Fibroblast of skin of abdomen (primary cell): ENCODE measurements at places on chromosomes 7 and 10.

DNA sequence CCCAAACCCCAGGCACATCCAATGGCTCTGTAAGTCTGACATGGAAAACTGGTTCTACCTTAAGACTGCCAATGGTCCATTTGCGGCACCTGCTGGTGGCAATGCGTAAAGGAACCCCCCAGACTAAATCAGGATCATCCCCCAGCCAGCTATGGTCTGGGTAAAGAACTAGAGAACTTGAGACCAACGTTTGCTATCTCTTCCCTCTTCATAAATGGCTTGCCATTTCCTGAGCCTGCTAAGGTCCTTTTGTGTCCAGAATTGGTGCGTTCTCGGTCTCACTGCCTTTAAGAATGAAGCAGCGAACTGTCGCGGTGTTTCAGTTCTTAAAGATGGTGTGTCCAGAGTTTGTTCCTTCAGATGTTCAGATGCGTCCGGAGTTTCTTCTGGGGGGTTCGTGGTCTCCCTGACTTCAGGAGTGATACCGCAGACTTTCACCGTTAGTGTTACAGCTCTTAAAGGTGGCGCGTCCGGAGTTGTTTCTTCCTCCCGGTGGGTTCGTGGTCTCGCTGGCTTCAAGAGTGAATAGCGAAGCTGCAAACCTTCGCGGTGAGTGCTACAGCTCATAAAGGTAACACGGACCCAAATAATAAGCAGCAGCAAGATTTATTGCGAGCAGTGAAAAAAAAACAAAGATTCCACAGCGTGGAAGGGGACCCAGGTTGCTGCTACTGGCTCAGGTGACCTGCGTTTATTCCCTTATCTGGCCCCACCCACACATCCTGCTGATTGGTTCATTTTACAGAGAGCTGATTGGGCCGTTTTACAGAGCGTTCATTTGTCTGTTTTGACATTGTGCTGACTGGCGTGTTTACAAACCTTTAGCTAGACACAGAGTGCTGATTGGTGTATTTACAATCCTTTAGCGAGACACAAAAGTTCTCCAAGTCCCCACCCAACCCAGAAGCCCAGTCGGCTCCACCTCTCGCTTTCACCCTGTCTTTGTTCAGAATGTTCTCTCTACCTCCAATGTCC, 95.4 kb downstream of the ELMO1 start:
- no peak for DNase-seq

- DNase-seq, result peak; percentile 27
Observed at GRCh38 chr7:136957391-136957790, 88.9 kb downstream of the CHRM2 start.

DNA sequence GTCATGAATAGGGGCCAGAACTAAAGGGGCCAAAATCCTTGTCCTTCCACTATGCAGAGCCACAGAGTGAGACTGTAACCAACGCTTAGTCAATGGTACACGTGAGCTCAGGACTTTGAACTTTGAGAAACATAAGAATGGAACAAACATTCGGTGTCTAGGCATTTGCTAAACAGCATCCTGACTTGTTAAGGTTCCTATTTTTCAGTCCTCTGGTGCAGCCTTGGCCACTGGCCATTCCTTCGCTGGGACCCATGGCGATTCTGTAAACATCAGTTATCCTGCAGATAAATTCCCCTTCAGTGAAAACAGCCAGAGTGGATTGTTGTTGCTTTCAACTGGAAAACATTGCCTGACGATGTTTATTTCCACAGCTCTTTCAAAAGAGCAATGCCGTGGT, 266.8 kb downstream of the SORCS1 start:
- no peak for DNase-seq

- DNase-seq, result no peak
Observed at GRCh38 chr7:12637819-12638592, 49.4 kb upstream of the ARL4A start.

GRCh38 chr10:31961277-31962074, 32.8 kb upstream of the ARHGAP12 start:
- peak; percentile 26 for DNase-seq

DNA sequence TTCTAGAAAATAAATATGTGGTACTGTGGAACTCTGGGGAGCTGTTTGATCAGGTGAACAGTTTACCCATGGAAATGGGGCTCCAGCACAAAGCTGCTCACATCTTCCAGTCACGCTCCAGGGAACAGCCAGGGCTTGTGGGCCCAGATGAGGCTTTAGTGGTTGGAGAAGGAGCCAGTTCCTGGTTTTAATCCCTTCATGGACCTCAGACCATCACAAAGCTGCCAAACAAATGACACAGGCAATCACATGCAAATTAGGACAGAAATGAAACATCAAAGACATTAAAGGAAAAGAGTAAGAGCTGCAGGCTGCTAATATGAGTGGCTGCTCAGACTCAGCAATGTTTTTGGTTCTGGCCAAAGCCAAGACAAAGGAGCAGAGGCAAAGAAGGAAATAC, 2.2 kb upstream of the ATP6V0E2 start:
- DNase-seq, result no peak

DNA sequence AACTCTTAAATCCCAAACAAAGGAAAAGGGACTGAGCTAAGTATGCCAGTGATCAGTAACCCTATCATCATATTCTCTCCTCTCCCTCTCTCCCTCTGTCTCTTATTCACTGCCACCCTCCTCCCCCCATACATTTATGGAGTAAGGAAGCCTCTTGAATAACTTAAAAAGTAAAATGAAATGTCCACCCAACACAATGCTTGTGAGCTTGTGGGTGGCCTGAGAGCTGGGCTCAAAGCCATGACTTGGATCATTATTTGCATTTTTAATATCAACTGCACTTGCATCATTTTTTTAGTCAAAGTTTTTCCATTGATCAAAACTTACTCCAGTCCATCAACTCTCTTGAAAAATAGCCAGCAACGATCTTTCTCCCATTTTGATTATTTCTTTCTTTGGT, 46.8 kb downstream of the FAM107B start:
- no peak for DNase-seq

- no peak for DNase-seq
Observed at GRCh38 chr7:26928703-26929347, 64.4 kb upstream of the SKAP2 start.

- DNase-seq, result peak; percentile 77
Observed at GRCh38 chr7:92634924-92635519, 44.8 kb upstream of the FAM133B start.

DNA sequence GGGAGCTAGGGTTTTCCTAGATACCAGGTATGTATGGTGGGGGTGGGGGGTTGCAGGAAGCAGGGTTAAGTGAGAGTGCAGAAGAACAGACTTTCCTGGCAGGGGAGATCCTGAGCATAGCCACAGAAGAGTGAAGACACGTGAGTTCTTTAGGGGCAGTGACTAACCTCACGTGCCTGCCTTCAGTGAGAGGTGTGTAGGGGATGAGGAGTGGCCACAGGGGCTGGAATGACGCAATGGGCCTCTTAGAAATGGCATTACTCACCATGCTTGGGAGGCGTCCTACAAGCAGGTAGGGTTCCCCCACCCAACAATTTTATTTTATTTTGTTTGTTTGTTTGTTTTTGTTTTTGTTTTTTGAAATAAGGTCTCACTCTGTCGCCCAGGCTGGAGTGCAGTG, 698.6 kb upstream of the NRP1 start:
- no peak for DNase-seq

DNA sequence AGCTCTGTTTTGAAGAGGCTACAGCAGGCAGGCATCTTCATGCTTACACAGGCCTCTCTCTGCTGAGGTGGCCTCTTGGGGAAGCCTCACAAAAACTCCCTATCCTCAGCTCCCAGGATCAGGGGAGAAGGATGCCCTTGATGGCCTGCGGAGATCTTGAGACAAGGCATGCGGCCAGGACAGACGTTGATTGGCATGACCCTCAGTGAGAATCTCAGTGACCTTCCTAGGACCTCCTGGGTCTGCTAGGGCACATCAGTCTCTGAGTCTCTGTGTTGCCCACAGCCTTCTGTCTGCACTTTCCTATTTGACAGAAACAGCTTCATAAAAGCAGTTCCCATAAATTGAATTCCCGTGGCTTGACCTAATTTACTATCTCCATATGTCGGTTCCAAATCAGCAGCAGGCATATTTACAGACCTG, 1005.8 kb upstream of the C7orf33 start:
- DNase-seq, result no peak

- peak; percentile 6 for DNase-seq
Observed at GRCh38 chr10:128843972-128844371, 623.1 kb upstream of the MGMT start.

GRCh38 chr7:47962262-47962661, 14.0 kb upstream of the PKD1L1 start:
- no peak for DNase-seq

DNA sequence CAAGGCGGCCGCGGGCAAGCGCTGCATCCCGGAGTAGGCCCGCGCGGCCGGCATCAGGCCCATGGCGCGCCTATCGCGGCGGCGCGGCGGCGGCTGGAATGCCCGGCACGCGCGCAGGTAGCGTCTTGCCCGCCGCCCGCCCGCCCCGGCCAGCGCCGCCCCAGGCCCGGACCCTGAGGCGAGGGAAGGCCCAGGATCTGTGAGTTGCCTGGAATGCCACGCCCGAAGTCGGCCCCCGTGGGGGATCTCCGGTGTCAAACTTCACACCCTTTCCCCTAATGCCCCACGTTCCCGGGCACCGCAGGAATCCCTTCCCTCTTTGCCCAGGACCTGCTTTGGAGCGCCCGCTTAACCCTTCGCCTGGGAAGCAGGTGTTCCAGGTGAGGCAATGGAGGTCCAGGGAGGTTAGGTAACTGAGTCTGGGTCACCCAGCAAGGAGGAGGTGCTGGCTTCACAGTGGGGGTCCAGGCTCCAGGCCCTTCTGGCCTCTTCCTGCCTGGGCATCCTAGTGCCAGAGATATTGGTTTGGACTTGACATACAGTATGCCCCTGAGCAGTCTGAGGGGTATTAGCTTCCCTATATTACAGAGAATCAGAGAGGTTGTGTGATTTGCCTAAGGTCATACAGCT, 138.1 kb downstream of the ARHGAP22 start:
- peak; percentile 9 for DNase-seq

DNA sequence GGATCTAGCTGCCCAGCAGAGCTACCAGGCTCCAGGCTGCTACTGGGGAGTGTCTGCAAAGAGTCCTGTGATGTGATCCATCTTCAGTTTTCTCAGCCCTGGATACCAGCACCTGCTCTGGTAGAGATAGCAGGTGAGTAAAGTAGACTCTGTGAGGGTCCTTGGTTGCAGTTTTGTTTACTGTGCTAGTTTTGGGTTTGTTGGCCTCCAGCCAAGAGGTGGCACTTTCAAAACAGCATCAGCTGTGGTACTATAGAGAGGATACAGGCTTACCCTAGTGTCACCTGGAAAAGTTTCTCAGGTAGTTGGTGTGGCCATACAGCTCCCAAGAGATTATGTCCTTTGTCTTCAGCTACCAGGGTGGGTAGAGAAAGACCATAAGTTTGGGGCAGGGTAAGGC, 56.3 kb downstream of the MTERF1 start:
- no peak for DNase-seq

GRCh38 chr10:113982296-113982695, 61.4 kb upstream of the ADRB1 start:
- no peak for DNase-seq

GRCh38 chr7:91165846-91166230, 98.4 kb upstream of the FZD1 start:
- DNase-seq, result peak; percentile 67

DNA sequence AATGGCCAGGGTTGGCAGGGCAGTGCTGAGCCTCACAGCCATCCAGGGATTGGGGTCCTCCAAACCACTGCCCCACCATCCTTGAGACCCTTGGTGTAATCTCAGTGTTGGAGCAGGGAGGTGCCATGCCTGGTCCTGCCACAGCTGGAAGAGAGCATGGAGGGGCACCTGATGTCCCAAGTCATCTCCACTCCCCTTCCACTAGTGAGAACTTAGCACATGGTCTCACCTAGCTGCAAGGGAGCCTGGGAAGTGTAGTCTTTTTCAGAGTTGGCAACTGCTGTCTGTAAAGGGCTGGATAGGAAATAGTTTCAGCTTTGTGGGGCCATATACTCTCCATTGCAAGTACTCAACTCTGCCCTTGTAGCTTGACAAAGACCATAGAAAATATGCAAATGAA, 238.7 kb downstream of the RPS24 start:
- DNase-seq, result no peak

DNA sequence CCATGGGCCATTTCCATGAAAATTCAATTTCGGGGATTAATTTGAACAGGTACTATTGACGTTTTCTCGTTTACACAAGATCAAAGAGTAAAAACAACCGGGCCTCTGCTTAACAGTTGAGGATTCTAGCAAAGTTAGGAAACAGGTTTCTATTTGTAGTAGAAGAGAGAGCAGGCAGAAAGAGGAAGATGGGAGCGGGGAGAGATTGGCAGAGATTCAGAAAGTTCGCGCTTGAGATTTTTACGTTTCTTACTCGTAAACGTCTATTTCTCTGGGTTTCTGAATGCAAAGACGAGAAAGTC, 571 bp upstream of the VWC2 start:
- no peak for DNase-seq

DNA sequence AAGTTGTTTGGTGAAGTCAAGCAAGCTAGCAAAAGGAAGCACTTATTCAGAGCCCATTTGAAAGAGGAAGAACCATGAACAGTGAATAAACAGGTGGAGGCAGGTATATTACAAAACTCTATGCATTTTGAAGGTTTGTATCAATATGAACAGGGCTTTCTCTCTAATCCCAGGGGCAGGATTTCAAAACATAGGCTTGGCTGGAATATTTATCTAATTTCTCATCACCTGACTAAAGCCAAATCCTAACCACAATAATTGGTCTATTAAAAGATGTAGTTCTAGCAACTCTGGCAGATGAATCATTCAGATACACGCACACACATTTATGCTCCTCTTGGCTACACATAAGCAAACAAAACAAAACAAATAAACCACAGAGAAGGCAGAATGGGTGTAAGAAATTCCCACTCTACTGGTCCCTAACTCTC, 554.4 kb downstream of the INHBA start:
- peak; percentile 89 for DNase-seq

DNA sequence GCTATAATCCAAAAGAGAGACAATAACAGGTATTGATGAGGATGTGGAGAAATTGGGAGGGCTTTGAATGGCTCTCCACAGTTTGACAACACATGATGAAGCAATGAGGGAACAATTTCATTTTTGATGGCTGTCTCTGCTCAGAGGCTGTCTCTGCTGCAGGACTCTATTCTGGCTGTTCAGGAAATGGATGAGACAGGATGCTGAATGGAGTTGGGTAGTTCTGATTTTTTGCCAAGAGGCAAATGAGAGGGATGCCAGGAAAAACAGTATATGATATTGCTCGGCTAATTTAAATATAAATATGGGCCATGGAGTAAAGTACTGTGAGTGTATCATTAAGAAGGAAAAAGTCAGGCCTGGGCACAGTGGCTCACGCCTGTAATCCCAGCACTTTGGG, 16.8 kb downstream of the APBB1IP start:
- DNase-seq, result no peak

- DNase-seq, result peak; percentile 92
Observed at GRCh38 chr10:62050893-62051433, 149.5 kb downstream of the ARID5B start.
